IMR-90 (cell line): ENCODE measurements at places on chromosomes 3 and 15. TPM values are rescaled to one million over a fixed set of nuclear protein-coding genes. Genes with fewer than 3 reads are reported as not detected.

AADAC gene
- total RNA-seq, result not detected in 2 replicates

PLD1 gene
- 9.2 and 9.7 TPM in 2 replicates for total RNA-seq

PLS1 gene
- total RNA-seq, result 0.90 and 1.7 TPM in 2 replicates

KIF15 gene
- total RNA-seq, result 8.4 and 10.8 TPM in 2 replicates

ABHD17C gene
- total RNA-seq, result 5.3 and 5.4 TPM in 2 replicates

CCR9 gene
- total RNA-seq, result not detected in 2 replicates

PSTPIP1 gene
- 0.36 and 0.56 TPM in 2 replicates for total RNA-seq

CLDN16 gene
- under 0.01 TPM in 2 replicates for total RNA-seq

ERC2 gene
- 0.18 and 0.28 TPM in 2 replicates for total RNA-seq

NSMCE3 gene
- 6.3 and 7.5 TPM in 2 replicates for total RNA-seq

DAG1 gene
- 30.8 and 31.0 TPM in 2 replicates for total RNA-seq

LRRC3B gene
- not detected in 2 replicates for total RNA-seq

PSMD6 gene
- 91.8 and 144 TPM in 2 replicates for total RNA-seq

FRMD5 gene
- 5.4 and 5.6 TPM in 2 replicates for total RNA-seq

MESP2 gene
- total RNA-seq, result 0.18 and 0.28 TPM in 2 replicates

TAGLN3 gene
- total RNA-seq, result 3.2 and 3.6 TPM in 2 replicates

C2CD4B gene
- not detected in 2 replicates for total RNA-seq

NR2F2 gene
- 20.3 and 28.1 TPM in 2 replicates for total RNA-seq

THPO gene
- total RNA-seq, result not detected in 2 replicates

ZNF660 gene
- 1.3 and 1.4 TPM in 2 replicates for total RNA-seq

HDC gene
- not detected in 2 replicates for total RNA-seq

HEG1 gene
- 23.9 and 25.6 TPM in 2 replicates for total RNA-seq

APEH gene
- total RNA-seq, result 116 and 142 TPM in 2 replicates

AP3S2 gene
- 34.1 and 44.4 TPM in 2 replicates for total RNA-seq

USP19 gene
- 22.5 and 24.7 TPM in 2 replicates for total RNA-seq

ARID3B gene
- 2.5 TPM in 2 replicates for total RNA-seq

NEK10 gene
- 6.6 and 7.5 TPM in 2 replicates for total RNA-seq

FBN1 gene
- total RNA-seq, result 283 and 326 TPM in 2 replicates

C3orf49 gene
- total RNA-seq, result not detected in 2 replicates

RASSF1 gene
- 17.4 and 18.3 TPM in 2 replicates for total RNA-seq

CACNA1D gene
- total RNA-seq, result under 0.01 TPM in 1 of 2 replicates, not detected in the other

PP2D1 gene
- total RNA-seq, result not detected in 2 replicates

NR1I2 gene
- total RNA-seq, result not detected in 2 replicates

CPN2 gene
- not detected in 2 replicates for total RNA-seq

OR5H14 gene
- not detected in 2 replicates for total RNA-seq

KIF7 gene
- 5.0 and 5.3 TPM in 2 replicates for total RNA-seq

ZNF106 gene
- total RNA-seq, result 87.5 and 107 TPM in 2 replicates

PXYLP1 gene
- total RNA-seq, result 13.3 and 15.6 TPM in 2 replicates

GOLGA8S gene
- under 0.01 TPM in 2 replicates for total RNA-seq
